Activated T-helper 2 cell treated with anti-CD3 and anti-CD28 coated beads, Interferon-gamma antibody, Interleukin-2, Interleukin-4, amounts not matched to agents 10 μg/mL and 5 μg/mL and 100 μg/mL, durations not matched to agents 14 hours and 24 hours and 36 hours (primary cell): ENCODE measurements at places on chromosomes 11 and 22.
A peak's percentile ranks its signal among the peaks of the same experiment; 100 is the strongest.

DNA sequence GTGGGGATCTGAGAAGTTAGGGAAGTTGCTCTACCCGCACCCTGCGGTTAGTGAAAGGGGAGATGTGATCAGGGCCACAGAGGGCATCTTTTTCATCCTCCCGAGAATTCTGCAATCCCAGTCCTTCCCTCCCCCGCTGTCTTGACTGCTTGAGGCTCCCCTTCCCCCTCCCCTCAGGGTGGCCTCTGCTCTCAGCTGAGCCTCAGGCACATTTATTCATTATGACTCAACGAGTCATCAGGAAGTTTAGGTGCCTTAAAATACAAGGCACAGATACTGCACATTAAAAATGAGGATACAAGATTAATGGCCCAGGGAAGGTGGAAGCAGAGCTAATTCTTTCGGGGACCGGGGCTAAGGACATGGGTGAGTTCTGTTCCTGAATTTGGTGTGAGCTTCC, 104.0 kb downstream of the CACNA1I start:
- no peak overlapping the region for H3K27ac ChIP-seq
- no peaks in the 10 kb centered on the region for H3K4me1 ChIP-seq
- no peak overlapping the region for H3K4me3 ChIP-seq
- no peaks in the 10 kb centered on the region for H3K27me3 ChIP-seq
- no peak for DNase-seq

DNA sequence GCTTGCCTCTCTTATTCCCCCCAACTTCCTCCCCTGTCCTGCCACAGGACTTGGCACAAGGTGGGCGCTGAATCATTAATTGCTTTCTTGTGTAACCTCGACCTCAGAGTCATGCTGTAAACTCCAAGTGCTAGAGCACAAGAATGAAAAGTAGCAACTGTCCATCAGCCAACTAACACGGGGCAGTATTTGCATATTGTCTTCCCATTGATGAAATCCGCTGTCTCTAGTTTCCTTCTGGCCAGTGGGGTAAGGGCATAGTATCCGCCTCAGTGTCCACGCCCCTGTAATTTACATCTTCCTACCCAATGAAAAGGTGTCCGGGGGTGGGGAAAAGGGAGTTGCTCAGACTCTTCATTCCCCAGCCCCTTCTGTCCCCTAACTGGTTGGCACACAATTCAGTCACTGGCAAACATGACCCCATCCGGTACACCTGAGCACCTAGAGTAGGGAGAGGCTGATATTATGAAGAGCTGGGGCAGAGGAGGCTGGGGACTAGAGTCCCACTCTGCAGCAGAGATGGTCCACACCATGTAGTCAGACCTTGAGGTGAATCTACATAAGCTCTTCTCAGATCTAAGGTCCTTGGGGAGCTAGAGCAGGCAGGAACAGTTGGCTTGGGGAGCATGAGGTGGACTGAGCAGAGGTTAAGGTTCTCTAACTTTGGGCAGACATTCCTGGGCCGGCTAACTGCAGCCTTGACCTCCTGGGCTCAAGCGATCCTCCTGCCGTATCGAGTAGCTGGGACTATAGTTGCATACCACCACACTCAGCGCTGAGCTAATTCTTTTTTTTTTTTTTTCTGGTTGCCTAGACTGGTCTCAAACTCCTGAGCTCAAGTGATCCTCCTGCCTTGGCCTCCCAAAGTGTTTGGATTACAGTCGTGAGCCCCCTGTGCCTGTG, 6.8 kb upstream of the GGA1 start:
- peaks cover 21% of the 10 kb centered on the region for H3K4me1 ChIP-seq
- H3K27ac ChIP-seq = no peak overlapping the region
- H3K27me3 ChIP-seq = peaks cover 10% of the 10 kb centered on the region
- no peaks in the 10 kb centered on the region for H3K36me3 ChIP-seq
- H3K4me3 ChIP-seq = no peak overlapping the region
- DNase-seq = no peak

DNA sequence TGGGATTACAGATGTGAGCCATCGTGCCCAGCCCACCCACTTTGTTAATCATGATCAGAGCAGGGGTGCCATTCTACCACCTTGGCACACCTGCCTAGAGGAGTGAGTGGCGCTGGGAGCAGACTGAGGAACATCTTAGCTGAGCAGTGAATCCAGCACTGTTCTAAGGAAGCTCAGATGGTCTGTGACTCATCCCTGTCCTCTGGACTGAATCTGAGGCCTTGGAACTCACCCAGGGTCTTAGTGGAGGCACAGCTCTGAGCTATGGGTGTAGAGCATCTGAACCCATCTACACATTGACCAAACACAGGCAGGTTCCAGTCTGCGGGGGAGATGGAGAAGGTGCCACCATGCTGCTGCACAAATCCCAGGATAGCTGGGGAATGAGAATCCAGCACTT, 14.9 kb downstream of the PGAP2 start:
- peaks cover 24% of the 10 kb centered on the region for H3K4me1 ChIP-seq
- no peak overlapping the region for H3K4me3 ChIP-seq
- DNase-seq = no peak
- H3K27ac ChIP-seq = peak overlapping the region; percentile 55
- peaks cover 54% of the 10 kb centered on the region for H3K36me3 ChIP-seq

DNA sequence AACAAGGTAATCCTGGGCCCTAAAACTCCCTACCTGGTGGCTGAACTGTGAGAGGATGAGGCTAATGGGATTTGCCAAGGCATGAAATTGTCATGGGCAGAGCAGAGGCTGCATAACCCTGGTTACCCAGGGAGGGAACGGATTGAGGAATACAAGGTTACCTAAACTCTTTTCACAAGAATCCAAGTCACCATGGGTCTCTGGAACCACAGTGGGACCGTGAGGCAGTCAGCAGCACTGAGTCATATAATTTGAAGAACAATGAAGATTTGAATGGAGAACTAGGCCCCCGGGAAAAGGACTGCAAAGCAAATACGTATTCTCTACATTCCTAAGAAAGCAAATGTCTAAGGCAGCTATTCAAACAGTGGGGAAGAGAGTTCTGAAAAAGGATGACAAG, 19.8 kb downstream of the CAT start:
- peaks cover 49% of the 10 kb centered on the region for H3K36me3 ChIP-seq
- no peaks in the 10 kb centered on the region for H3K4me1 ChIP-seq
- no peak overlapping the region for H3K4me3 ChIP-seq
- H3K27me3 ChIP-seq = no peaks in the 10 kb centered on the region
- no peak for DNase-seq

- H3K27me3 ChIP-seq = no peaks in the 10 kb centered on the region
- H3K4me3 ChIP-seq = no peak overlapping the region
- H3K4me1 ChIP-seq = no peaks in the 10 kb centered on the region
- H3K27ac ChIP-seq = no peak overlapping the region
- H3K36me3 ChIP-seq = no peaks in the 10 kb centered on the region
- DNase-seq = no peak
Measured at GRCh38 chr11:45058647-45058950, 87.8 kb upstream of the PRDM11 start.

GRCh38 chr11:122983438-122984185, 2.0 kb upstream of the BSX start:
- H3K36me3 ChIP-seq = peaks cover 4% of the 10 kb centered on the region
- H3K4me3 ChIP-seq = peak overlapping the region; percentile 37
- DNase-seq = no peak
- H3K27me3 ChIP-seq = peaks cover 85% of the 10 kb centered on the region
- peaks cover 5% of the 10 kb centered on the region for H3K4me1 ChIP-seq

DNA sequence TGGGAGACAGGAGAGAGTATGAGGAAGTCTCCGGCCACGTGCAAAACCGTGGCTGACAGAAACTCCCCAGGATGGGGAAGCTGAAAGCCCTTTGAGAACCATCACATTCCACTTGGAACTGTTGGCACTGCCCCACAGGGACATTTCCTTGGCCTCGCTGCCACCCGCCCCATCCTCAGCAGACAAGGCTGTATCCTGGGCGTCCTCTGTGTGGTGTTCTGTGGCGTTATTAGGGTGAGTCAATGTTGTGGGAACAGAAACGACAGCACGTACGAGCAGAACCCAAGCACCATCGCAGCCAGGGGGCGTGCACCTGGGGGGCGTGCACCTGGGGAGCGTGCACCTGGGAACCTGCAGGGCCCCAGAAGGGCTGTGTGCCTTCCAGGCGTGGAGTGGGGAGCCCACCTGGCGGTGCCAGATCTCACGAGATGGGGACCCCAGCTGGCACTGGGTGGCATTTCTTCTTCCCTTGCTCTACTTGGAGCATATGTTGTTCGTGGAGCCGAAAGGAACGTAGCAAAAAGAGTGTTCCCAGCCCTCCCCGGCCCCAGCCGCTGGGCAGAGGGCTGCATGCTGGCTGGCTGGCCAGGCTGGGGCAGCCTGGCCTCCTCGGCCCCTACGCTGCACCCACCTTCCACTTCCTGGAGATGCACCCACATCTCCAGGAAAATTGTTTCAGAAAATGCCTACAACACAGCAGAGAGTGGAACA, 35.4 kb downstream of the NFAM1 start:
- no peak overlapping the region for H3K4me3 ChIP-seq
- no peak overlapping the region for H3K27ac ChIP-seq
- peaks cover 8% of the 10 kb centered on the region for H3K27me3 ChIP-seq
- no peaks in the 10 kb centered on the region for H3K4me1 ChIP-seq
- no peak for DNase-seq
- H3K36me3 ChIP-seq = no peaks in the 10 kb centered on the region

GRCh38 chr22:42317008-42317407, 46.6 kb upstream of the TCF20 start:
- no peaks in the 10 kb centered on the region for H3K36me3 ChIP-seq
- no peaks in the 10 kb centered on the region for H3K4me1 ChIP-seq
- H3K27me3 ChIP-seq = peaks cover 2% of the 10 kb centered on the region
- H3K4me3 ChIP-seq = no peak overlapping the region
- H3K27ac ChIP-seq = no peak overlapping the region

DNA sequence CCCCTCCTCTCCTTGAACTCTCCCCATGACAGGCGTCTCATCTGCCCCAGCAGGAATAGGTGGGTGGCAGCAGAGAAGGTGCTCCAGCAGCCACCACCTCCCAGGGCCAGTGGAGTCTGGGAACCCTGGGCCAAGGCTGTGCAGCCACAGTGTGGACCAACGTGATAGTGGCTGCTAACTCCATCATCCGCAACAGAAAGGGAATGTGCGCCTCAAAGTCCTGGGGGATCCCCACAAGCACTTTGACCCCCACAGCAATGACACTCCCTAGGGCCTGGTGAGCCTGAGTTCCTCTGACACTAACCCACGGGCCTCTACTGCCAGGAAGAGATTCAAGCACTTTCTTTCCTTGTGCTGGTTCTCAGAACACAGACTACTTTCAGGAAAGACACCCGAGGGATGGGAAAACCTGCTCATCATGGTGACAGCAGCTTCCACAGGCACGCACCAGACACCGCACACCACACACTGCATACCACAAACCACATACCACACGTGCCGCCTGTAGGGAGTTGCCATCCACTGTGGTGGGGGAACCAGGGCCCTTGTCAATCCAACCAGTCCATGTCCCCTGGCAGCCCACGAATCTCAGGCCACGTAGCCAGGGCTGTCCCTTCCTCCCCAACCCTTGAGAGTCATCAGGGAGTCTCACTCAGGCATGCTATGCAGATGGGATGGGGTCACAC, 3.4 kb upstream of the SLC25A1 start:
- no peak overlapping the region for H3K4me3 ChIP-seq
- H3K36me3 ChIP-seq = no peaks in the 10 kb centered on the region
- H3K4me1 ChIP-seq = peaks cover 18% of the 10 kb centered on the region
- no peak for DNase-seq
- no peaks in the 10 kb centered on the region for H3K27me3 ChIP-seq

DNA sequence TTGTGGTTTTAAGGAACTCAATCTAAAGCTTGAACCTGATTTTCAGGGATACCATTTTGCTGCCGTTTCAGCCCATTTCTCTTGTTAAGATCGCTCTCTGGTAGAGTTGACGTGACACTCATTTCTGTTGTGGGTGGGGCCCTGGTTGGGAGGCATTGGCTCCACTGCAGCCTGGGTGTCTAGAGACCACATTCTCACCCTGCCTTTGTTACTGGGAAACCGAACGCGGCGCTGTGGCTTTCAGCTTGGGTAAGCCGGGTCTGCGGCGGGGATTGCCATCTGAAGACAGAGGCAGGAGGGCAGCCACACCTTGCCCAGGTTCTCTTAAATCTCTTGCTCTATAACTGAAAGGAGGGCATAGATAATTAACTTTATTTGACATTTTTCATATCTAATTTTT, 3.2 kb downstream of the EHF start:
- H3K27me3 ChIP-seq = peaks cover 51% of the 10 kb centered on the region
- no peak overlapping the region for H3K4me3 ChIP-seq
- no peak for DNase-seq
- no peak overlapping the region for H3K27ac ChIP-seq
- peaks cover 5% of the 10 kb centered on the region for H3K4me1 ChIP-seq
- H3K36me3 ChIP-seq = no peaks in the 10 kb centered on the region

GRCh38 chr11:134383576-134384221, 28.3 kb downstream of the B3GAT1 start:
- DNase-seq = no peak
- no peaks in the 10 kb centered on the region for H3K36me3 ChIP-seq
- no peak overlapping the region for H3K4me3 ChIP-seq
- H3K27ac ChIP-seq = no peak overlapping the region
- H3K27me3 ChIP-seq = peaks cover 7% of the 10 kb centered on the region
- H3K4me1 ChIP-seq = peaks cover 16% of the 10 kb centered on the region

DNA sequence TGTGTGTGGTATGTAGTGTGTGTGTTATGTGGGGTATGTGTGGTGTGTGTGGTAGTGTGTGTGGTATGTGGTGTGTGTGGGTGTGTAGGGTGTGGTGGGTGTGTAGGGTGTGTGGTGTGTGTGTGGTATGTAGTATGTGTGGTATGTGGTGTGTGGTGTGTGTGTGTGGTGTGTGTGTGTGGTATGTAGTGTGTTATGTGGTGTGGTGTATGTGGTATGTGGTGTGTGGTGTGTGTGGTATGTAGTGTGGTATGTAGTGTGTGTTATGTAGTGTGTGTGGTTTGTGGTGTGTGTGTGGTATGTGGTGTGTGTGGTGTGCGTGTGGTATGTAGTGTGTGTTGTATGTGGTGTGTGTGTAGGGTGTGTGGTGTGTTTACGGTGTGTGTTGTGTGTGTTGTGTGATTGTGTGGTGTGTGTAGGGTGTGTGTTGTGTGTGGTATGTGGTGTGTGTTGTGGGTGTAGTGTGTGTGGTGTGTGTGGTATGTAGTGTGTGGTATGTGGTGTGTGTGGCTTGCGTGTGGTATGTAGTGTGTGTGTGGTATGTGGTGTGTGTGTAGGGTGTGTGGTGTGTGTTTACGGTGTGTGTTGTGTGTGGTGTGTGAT, 4.2 kb upstream of the PPP6R2 start:
- H3K4me3 ChIP-seq = no peak overlapping the region
- no peak for DNase-seq
- no peak overlapping the region for H3K27ac ChIP-seq
- no peaks in the 10 kb centered on the region for H3K27me3 ChIP-seq
- no peaks in the 10 kb centered on the region for H3K36me3 ChIP-seq

- H3K4me3 ChIP-seq = no peak overlapping the region
- H3K36me3 ChIP-seq = no peaks in the 10 kb centered on the region
- no peaks in the 10 kb centered on the region for H3K27me3 ChIP-seq
- H3K4me1 ChIP-seq = no peaks in the 10 kb centered on the region
- no peak for DNase-seq
Measured at GRCh38 chr11:41845066-41845465, 385.6 kb upstream of the LRRC4C start.
